ENCODE measurements at places on chromosomes 7 and 10.

DNA sequence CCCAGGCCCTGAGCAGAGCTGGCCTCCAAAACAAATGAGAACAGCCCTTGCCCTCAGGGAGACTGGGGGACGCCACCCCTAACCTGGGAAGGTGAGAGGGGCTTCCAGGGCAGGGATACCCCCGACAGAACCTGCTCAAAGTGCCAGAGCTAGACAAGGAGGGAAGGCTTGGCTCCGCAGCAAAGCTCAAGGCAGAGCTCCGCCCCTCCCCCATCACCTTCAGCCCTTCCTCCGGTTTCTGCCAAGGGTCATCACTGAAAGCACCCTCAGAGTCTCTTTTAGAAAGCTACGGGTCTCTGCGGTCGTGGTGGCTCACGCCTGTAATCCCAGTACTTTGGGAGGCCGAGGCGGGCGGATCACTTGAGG, 73.4 kb upstream of the CUX1 start:
- no peak for DNase-seq

DNA sequence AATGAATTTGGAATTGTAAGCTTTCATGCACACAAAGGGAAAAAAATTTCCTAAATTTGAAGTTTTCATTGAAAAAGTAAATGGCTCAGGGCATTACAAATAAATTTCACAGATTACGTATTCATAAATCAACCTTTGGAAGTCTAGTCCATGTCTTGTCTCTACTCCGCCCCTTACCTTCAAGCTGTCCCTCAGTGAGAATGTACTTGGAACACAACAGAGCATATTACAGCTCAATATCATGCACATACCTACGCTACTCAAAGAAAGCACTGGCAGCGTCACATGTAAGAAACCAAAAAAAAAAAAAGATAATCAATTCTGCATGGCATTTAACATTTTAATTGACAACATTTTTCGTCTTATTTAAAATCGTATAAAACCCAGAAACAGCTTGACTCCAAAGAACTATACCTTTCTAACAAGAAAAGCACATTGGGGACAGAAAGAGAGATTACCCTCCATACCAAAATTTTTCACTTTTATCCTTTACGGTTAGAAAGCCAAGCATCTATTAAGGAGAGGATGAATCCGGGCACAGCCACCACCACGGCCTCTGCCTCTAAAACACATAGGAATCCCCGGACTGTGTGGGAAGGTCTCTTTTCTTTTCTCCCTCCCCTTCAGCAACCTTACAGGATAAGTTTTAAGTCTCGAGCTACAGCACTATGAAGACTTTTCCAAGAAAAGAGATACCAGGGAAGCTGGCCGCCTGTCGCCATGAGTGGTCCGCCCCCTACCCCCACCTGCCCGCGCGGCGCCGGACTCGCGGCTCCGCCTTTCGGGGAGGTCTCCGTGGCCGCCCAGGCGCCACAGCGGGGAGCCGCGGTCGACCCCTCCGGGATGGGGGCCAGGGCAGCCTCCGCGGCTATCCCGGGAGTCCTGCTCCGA, 1.1 kb downstream of the JMJD1C start:
- no peak for DNase-seq

GRCh38 chr10:73465978-73466726, 29.7 kb downstream of the PPP3CB start:
- no peak for DNase-seq

DNA sequence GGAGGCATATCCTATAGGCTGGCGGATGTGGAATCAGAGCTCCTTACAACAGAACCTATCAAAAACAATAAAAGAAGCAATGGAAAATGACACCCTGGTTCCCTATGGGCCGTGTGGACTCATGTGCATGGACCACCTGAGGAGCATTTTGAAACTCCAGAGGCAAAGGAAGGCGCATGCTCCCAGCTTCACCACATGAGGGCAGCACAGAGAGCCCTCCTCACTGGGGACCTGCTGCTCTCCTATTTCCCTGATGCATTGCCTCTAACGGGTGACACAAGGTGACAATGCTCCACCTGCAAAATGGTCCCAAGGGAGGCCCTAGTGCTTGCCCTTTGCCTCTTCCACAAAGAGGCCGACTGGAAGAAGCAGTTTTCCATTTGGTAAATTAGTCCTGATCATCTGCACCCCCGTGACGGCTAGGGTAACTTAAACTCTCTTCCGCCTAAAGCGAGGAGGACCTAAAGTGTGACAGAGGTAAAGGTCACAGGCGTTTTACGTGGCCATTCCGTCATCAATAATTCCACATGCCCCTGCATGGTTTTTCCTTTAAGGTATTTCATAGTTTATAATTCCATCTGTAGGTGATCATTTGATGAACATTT, 67.7 kb downstream of the GPAM start:
- peak; percentile 17 for DNase-seq

DNA sequence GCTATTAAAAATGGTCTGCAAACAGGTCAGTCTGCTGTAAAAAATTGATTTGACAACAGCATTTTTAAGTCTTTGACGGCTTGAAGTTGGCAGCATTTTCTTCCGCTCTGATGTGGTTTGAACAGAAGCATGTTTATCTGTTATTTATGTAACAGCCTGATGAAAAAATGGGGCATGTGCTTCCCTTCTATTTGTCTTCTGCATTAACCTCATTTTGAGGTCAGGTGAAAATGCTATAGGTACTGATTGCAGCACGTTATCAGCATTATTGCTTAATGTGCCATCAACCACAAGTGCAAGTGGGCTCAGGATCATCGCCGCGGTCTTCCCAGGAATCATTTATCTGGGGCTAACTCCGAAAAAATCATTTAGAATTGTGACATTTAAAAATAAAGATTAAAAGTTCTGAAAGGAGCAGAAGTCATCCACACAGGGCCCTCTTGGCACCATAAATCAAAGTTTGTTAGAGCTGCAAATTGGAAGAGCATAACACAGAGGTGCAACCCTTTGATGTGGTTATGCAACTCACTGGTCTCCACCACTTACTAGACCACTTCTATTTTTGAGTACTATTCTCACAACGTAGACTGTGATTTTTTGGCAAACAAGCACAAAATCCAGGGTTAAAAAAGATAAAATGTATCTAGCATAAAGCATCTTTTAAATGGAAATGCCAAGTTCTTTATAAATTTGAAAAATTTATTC, 307.7 kb downstream of the MDFIC start:
- no peak for DNase-seq

- DNase-seq = no peak
Observed at GRCh38 chr10:86723009-86723408, 33.4 kb upstream of the BMPR1A start.

- DNase-seq = peak; percentile 74
Observed at GRCh38 chr7:47435889-47436312, 146.0 kb downstream of the TNS3 start.

DNA sequence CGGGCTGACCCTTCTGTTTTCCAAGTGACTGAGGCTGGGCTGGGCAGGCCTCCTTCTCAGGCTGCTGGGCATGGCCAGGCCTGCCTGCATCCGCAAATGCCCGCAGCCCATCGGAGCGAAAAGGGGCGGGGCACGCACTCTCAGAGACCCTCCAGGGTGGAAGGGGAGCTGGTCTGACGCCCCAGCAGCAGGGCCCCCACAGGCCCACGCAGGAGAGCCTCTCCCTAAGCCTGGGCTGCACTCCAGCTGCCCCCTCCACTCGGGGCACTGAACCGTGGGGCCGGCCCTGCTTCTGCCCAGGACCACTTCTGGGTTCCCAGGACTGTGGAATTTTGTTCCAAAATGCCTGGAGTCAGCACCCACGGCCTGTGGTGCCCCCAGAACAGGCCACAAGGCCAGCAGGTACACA, 9.3 kb downstream of the ADAP1 start:
- no peak for DNase-seq

- no peak for DNase-seq
Observed at GRCh38 chr10:101131962-101132635, 999 bp downstream of the TLX1 start.

GRCh38 chr7:1024331-1024841, 20.0 kb upstream of the GPR146 start:
- DNase-seq = no peak

DNA sequence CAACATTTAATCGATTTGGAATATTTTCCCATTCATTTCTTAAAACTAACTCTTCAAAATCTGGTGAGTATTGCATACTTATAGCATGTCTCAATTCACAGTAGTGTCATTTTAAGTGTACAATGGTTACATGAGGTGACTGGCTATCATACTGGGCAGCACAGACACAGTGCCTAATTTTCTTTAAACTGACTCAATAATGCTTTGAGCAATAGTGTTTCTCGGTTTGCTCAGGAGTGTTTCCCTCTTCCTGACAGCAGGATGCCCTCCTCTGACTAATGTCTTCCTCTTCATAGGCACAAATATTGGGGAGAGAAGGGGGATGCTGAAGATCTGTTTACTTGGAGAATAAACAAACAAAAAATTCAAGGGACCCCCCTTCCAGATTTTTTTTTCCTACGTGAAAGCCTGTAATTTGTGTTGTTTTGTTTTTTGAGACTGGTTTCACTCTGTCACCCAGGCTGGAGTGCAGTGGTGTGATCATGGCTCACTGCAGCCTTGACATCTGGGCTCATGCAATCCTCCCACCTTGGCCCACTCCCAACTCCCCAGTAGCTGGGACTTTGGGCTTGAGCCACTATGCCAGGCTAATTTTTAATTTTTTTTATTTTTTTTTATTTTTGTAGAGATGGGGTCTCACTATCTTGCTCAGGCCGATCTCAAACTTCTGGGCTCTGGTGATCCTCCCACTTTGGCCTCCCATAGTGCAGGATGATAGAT, 2.2 kb downstream of the MRC1 start:
- no peak for DNase-seq

DNA sequence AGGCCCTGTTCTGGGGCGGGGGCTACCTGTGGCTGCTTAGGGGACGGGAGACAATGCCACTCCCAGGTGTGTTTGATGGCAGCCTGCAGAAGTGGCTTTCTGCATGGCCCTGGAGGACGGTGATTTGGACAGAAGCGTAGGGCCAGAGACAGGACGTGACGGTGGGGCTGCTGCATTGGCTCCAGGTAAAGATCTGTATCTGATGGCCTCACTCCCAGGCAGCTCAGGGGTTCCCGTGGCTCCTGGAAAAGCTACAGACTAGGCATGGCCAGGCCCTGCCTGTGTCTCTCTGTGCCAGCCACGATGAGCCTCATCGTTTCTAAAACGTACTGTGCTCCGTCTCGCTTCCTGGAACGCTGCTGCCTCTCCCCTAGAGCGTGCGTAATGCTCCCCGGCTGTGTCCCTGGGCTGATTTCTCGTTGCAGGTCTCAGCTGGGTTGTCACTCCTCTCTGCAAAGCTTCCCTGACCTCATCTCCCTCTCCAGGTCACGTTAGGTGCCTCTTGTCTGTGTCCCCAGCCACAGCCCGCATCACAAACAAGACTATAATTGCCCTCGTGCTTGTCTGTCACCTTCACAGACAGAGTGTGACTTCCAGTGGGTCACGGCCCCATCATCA, 12.6 kb downstream of the GTF2IRD1 start:
- no peak for DNase-seq

DNA sequence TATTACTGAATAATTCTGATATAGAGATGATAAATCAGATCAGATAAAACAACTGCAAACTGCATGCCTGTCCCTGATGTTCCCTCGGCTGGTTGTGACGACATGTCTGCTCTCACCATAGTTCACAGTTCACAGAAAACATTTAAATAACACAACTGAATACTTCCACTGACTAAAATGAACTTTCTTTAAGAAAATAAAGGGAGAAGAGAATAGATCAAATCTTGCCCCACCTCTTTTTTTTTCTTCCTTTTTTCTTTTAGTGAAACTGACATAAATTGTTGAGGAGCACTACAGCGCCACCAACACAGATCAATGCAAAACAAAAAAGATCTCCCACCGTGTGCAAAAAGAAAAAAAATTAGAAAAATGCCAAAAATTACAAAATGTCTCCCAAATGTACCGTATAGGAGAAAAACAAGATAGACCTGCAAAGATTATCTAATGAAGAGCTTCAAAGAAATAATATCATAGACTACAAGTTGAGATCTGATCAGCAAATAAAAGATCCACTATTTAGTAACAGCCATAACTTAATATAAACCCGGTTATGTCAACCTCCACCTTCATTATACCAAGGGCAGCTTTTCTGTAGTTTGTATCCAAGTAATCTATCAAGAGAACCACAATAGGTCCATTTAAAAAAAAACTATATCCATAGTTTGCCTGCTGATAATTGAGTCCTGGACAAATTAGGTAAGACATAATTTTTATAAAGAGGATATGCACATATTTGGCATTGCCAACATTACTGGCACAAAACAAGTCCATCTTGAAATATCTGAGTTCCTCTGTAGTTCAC, 30.7 kb upstream of the EPC1 start:
- DNase-seq = peak; percentile 61

GRCh38 chr10:130372222-130372621, 236.0 kb downstream of the GLRX3 start:
- DNase-seq = no peak

GRCh38 chr7:158602905-158603772, 15.5 kb upstream of the PTPRN2 start:
- DNase-seq = no peak

GRCh38 chr7:127885222-127885772, 145.9 kb downstream of the LRRC4 start:
- DNase-seq = no peak

GRCh38 chr7:69922026-69922803, 323.9 kb downstream of the AUTS2 start:
- DNase-seq = no peak

DNA sequence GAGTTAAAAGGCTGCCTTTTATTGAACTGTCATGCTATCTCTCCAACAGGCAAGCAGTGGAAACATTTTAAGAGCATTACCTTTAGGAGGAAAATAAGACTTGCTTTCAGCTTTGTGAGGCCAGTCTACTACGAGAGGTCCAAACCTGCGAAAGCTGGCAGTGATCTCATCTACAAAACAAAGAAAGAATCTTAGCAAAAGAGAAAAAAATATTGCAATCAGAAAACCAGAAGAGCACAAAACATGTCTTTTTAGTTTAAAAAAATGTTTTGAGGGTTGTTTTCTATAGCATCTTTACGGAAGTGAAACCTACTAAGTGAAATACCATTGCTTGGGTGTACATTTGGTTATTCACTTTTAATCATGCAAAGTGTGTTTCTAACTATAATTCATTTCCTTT, 147.9 kb downstream of the CPEB3 start:
- DNase-seq = no peak

DNA sequence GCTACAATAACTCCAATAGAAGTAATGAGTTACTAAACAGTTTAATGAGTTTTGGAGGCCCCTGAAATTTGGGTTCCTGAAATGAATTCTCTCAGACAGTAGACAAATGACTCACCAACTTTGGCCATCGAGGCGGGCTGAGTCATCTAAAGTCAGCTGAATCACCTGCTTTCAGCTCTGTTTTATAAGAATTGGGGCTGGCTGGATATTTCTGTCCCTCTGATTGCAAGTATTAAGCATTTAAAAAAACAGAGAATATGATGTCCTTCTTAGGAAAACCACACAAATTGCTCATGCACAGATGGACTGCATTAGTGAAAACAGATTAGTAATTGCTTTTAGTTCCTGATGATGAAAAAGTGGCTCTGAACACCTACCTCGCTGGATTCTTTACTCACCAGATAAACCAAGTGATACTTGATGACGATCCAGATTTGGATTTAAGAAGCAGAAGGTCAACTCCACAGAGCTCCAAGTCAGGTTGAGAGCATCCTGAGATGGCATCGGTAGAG, 59.1 kb downstream of the ZNF365 start:
- DNase-seq = no peak

- DNase-seq = no peak
Observed at GRCh38 chr7:77391230-77391629, 24.9 kb downstream of the GSAP start.

- DNase-seq = no peak
Observed at GRCh38 chr7:69189406-69189805, 408.9 kb upstream of the AUTS2 start.
